HTR-8/SVneo (cell line): ENCODE measurements at places on chromosomes 13 and 19.

DNA sequence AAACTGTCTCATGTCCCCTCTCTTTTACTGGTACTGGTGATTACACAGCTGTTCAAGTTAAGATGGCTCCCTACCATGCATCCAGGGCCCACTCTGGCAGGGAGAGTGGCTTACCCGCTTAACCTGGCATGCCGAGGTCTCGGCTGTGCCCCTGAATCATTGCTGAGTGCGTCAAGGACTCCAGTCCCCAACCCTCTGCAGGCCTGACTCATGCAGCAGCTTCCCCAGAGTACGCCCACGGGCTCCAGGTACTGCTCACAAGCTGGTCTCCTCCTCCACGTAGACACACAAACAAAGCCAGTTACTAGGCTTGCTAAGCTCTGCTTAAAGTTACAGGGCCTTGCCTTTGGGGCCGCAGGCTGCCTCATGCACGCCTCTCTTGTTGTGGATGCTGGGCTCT, 447.4 kb downstream of the COG6 start:
- peak; percentile 45 for DNase-seq

DNA sequence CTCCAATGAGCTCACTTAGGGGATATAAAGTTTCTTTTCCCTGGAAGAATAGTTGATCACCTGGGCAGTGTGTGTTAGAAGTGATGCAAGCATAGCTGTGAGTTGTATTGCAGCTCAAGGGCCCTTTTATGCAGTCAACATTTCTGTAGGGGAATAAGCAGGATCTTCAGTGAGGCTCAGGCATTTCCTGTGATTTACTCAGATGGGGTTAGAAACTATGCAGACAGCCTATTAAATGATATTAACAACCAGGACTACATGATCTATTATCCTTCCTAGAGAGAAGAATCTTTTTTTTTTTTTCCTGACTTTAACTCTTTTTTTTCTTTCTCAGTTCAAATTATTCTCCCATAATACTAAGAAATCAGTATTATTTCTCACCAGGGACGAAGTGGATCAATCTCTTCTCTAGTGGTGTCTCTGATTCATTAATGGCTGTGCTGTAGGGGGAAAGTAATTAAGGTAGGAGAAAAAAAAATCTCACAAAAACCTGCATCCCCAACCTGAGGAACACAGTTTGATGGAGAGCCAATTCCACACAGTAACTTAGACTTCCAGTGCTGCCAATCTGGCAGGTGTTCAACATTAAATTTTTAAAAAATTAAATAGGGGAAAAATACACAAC, 126.4 kb upstream of the SLC10A2 start:
- no peak for DNase-seq

- DNase-seq: peak; percentile 0
These were observed 1342.5 kb upstream of the SLC10A2 start for GRCh38 chr13:104408733-104409132.

- no peak for DNase-seq
These were observed 2.0 kb downstream of the PTH2 start for GRCh38 chr19:49421039-49421877.

DNA sequence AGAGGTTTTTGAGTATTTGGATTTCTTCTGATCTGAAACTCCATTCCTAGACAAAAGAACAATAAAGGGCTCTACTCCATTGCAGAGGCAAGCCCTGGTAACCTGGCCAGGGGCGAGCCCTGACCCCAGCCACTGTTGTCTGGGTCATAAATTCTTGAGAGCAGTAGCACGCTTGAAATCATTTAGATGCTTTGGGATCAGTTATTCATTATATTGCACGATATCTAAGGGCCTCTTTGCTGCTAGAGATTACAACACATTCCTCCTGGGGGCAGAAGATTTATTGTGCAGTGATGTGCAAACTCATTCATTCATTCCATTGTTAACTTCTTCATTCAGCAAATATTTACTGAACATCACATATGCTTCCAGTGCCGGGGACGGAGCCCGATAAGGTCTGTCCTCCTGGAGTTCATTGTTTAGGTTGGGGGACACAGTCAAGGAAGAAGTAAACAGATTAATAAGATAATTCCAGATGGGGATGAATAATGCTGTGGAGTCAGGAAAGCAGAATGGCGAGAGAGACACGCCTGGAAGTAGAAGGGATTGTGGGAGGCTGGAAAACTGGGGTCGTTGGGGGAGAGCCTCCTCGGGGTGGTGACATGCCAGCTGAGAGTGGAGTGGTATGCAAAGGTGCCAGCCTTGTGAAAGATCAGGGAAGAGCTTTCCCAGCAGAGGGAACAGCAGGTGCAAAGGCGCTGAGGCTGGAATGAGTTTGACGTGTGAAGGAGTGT, 34.9 kb downstream of the SIPA1L3 start:
- no peak for DNase-seq
